ENCODE measurements at places on chromosomes 3 and 15.

- no peak for DNase-seq
These were observed 48.2 kb upstream of the SLC9A9 start for GRCh38 chr3:143896486-143896885.

DNA sequence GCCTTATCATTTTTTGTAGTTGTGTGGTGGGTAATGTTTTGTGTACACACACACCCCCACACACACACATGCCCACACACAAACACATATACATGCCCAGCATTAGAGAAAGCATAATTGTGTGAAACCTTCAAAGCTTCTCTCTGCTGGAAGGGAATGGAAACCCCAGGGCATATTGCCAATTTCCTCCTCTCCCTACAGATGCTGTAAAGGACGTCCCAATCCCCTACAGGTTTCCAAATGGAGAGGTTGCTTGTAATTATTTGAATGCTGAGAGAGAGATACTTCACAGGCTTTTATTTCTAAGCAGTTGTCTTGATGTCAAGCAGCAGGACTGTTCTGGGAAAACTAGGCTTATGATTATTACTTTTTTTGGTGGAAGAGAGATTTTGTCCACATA lies 23.0 kb upstream of the CCK start:
- no peak for DNase-seq

DNA sequence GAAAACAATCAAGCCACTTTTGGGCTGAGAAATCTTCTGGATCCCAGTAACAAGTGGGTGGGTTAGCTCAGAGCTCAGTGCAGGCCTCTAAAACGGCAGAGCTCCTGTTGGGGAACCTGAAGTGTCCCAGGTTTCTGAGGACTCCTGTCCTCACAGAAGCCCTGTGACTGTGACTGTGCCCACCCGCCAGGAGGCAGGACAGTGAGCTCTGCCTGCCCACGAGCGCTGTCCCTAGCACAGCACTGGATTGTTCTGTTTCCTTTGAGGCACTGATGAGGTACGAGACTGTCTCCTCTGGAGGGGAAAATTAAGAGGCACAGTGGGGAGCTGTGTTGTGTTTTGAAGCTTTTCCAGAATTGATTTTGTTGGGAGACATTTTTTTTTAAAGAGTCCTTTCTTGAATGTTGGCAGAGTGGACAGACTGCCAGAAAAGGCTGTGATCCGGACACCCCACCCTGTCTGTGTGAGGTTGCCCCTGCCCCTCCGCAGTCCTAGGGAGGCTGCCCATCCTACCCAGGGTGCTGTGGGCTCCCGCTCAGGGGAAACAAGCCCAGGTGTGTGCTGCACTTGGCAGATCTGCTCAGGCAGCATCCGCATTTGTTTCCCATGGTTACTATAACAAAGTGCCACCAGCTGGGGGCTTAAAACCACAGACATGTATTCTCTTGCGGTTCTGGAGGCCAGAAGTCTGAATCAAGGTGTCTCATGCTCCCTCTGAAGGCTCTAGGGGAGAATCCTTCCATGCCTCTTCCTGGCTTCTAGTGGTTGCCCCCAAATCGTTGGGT lies 66.6 kb upstream of the LARS2 start:
- DNase-seq: no peak

- DNase-seq: no peak
These were observed 12.6 kb downstream of the MTHFS start for GRCh38 chr15:79884204-79884596.

- no peak for DNase-seq
These were observed 268.8 kb downstream of the ZBTB20 start for GRCh38 chr3:114878114-114878839.

DNA sequence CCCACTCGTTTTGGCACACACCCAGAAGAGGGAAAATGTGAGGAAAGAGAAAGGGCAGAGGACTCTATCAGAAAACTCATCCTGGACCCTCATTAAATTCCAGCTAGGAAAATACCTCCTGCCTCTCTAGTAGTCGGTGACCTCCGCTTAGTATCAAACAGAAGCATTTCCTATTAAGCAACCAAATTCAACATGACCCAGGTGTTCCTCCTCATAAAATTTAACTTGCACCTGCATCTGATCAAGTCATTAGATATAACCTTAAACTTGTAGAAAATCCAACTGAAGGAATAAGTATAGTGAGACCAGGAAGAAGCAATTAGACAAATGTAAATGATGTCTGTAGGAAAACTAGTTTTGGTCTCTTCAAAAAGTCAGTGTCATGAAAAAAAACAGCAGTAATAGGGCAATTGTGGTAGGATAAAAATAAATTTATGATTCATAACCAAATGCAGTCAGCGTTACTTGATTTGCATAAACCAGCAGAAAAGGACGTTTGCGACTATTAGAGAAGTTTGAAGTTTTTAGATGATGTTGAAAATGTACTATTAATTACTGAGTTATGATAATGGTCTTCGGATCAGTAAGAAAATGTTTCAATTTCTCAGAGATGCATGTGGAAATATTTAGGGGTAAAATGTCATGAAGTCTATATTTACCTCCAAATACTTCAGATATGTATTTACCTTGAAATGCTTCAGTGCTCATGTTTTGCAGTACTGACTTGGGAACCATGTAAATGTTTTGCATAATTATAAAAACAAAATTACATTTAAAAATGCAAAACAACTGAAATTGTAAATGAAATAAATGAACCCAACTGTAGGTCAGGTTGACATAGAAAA lies 44.6 kb downstream of the LDHAL6B start:
- DNase-seq: peak; percentile 63

DNA sequence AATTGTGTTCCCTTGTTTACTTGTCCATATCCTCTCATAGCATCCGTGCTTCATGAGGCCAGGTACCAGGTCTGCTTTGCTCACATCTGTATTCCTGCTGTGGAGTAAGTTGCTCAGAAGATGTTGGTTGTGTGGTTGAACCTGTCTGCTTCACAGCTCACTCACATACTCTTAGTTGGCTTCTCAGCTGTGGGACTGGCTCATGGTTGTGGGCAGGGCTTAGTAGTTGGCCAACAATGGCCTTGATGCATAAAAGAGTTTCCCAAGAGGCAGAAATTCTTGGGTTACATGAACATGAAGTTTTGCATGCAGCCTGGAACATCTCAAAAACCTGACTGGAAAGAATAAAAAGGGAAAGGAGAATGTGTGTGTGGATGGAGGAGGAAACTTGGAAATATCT lies 17.0 kb downstream of the CELF6 start:
- no peak for DNase-seq

GRCh38 chr15:99180086-99180963 lies 69.1 kb downstream of the TTC23 start:
- no peak for DNase-seq

DNA sequence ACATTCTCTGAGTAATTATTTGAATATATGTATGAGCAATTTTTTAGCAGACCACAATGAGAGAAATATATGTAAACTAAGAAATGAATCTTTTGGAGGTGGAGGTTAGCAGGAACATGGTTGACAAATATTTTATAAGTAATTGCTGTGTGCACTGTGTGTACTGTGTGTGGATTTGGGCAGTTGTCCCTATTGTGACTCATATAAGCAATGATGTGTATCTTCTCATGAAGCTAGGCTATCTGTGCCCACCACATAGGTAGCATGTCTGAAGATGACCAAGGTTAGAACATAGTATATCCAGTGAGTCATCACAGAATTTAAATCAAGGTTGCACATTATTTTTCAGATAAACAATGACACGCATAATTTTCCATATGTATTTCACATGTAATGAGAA lies 713.9 kb upstream of the GBE1 start:
- no peak for DNase-seq

DNA sequence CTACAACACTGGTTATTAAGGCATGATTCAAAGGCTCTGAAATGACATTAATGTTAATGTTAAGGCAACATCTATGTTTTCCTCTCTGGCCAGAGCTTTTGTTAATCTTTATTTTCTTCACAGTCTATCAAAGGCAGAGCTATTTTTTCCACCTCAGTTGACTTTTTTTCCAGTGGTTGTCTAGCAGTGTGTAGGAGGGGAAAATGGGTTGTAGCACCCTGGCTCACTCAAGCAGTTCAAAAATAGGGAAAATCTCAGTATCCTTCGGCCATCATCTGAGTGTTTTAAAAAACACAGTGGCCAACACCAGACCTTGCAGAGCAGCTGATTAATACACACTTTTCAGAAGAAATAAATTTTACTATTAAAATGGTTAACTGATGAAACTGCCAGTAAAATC lies 21.4 kb downstream of the CBLB start:
- no peak for DNase-seq

GRCh38 chr15:27623560-27624305 lies 475.4 kb downstream of the OCA2 start:
- DNase-seq: no peak

DNA sequence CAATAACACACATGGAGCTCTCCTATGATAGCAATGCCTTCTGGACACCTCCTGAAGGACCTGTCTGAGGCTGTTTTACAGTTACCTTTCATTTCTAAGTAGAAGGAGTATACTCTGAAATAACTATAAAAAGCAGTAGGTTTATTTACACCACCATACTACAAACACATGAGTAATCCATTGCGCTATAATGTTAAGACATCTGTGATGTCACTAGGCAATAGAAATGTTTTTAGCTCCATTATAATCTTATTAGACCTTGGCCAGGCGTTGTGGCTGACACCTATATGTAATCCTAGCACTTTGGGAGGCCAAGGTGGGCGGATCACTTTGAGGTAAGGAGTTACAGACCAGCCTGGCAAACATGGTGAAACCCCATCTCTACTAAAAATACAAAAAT lies 24.7 kb downstream of the PXK start:
- no peak for DNase-seq

DNA sequence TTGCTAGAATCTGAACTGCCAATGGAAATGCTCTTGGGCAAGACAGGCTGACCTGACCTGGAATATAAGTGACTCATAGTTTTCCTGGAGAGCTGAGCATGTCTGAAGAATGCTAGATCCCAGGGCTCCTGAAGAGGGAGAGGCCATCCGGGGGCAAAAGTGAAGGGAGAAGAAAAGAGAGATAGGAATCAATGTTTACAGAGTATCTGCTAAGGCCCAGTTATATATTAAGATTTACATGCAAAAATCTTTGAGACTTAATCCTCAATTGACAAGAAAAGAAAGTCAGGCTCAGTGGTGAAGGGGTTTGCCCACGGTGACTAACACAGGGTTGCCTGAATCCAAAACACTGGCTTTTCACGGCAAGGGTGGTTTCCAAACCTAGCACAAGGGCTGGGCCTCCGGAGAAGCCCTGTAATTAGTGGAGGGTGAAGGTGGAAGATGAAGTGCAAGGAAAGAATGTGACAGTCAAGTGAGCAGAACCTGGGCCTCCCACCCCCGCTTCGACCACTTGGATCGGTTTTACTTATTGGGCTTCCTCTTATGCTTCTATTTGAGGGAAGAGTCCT lies 91.7 kb upstream of the FGF12 start:
- DNase-seq: no peak

- DNase-seq: peak; percentile 84
These were observed at the start of gene COPG1 for GRCh38 chr3:129249284-129250065. Gene COPG1, plus strand, starts transcription at chr3:129249606. Its CDS starts 104 bp downstream, at chr3:129249710.

GRCh38 chr3:16449369-16449768 lies 64.1 kb downstream of the RFTN1 start:
- DNase-seq: no peak

DNA sequence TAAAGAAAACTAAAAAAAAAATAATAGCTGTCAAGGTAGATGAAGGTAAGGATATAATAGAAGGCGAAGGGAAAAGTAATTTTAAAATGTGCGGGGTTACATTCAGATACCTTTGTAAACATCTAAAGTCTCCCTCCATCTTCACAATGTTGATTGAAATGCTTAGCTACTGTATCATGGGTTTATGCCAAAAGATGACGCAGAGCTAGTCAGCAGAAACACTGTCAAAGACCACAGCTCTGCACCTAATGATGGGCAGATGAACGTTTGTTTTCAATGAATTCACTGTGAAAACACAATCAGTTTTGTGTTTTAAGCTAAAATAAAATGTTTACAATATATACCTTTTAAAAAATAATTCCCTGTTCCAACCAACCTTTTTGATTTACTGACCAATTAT lies 61.2 kb downstream of the RFTN1 start:
- no peak for DNase-seq

- no peak for DNase-seq
These were observed 51.8 kb downstream of the NSUN3 start for GRCh38 chr3:94114666-94115065.

DNA sequence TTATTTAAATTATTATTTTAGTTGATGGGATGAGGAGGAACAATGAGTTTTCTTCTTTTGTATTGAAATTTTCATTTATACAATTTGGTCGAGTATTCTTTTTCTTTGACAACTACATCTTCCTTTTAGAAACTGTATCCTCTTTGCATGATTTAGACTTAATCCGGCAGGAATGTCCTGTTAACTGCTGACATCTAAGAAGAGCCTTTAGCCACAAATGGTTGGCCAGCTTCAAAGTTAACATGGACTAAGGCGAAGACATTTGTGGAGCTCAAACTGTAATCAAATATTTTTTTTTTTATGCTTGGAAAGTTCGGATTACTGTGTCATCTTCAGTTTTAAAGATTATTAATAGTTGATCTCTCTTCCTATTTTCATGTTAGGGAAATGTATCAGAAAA lies 43.2 kb downstream of the RIOX2 start:
- no peak for DNase-seq

DNA sequence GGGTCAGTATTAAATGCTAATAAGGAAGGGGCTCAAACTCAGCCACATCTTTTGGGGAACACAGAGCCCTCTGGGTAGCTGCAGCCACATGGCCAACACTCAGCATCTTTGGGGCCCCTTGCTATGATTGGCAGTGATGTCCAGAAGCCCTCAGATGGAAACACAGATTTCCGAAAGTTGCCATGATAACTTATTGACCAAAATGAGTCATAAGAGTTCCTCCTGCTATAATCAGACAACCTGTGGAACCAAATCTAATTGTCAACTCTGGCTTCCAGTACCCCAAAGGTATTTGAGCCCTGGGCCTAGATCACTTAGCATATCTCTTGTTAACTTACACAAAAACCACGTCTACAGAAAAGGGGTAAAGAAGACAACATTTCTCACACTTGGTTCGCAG lies 392.2 kb downstream of the KCNH8 start:
- DNase-seq: no peak

DNA sequence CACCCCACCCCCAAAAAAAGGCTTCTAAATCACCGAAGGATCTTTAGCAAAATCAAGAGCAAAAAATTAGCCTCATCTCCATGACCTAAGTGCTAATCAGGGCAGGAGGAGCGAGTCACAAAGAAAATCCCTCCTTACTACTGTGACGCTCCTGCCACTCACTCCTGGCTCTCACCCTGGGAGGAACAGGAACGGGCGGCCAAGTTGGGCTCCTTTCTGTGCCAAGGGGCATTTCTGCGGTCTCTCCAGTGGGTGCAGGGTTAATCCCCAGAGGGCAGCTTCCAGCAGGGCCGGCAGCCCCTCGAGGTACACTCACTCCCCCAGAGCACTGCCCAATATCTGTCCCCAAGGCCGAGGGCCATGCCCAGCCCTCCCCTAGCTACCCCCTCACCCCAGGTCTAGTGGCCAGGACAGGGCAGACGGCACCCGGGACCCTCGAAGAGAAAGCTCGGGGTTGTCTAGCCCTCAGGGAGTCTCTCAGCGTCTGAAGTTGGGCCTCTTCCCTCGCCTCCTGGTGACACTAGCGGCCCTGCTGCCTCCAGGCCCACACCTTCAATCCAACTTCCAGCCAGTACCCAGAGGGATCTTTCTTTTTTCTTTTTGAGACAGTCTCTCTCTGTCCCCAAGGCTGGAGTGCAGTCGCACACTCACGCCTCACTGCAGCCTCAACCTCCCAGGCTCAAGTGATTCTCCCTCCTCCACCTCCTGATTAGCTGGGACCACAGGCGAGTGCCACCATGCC lies 706 bp downstream of the CAV3 start:
- no peak for DNase-seq

GRCh38 chr3:136562026-136562425 lies 190.2 kb downstream of the STAG1 start:
- no peak for DNase-seq

GRCh38 chr3:184429786-184430185 lies 49.9 kb downstream of the CHRD start:
- DNase-seq: no peak

Measured in naive B cell (primary cell).